ENCODE measurements at places on chromosomes 6 and 20. TPM values are rescaled to one million over a fixed set of nuclear protein-coding genes. Genes with fewer than 3 reads are reported as not detected.
A peak's percentile ranks its signal among the peaks of the same experiment; 100 is the strongest.

DNA sequence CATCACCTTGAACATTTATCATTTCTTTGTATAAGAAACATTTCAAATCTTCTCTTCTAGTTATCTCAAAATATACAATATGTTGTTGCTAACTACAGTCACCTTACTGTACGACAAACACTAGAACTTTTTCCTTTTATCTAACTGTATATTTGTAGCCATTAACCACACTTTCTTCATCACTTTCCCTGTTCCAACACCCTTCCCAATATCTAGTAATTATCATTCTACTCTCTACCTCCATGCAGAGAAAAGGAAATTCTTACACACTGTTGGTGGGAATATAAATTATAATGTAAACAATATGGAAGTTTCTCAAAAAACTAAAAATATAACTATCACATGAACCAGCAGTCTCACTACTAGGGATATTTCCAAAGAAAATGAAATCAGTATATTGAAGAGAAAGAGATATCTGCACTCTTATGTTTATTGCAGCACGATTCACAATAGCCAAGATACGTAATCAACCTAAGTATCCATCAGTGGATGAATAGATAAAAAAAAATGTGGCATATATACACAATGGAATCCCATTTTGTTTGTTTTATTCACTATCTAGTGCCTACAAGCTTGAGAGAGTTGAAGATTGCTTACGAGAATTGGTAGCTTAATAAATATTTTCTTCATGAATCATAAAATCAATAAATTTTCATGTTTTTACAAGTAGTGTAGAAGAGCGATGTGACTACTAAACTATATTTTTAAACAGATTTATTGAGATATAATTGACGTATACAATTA lies 2.4 kb downstream of the RHAG start:
- no peak for DNase-seq

DNA sequence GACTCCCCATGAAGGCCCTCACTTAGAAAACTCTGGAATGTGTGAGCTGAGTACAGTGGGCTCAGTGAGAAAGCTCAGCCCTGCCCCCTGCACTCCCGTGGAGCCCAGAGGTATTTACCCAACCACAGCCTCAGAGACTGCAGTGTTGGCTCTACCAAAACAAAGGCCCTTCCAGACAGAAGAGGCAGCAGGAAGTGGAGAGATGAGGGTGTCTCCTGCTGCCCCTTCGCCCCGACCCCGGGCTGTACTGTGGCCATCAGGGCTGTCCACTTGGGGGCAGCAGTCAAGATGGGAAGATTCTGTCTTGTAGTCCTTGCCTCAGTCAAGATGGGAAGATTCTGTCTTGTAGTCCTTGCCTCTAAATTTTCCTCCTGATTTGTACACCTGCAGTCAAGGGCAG lies 341.3 kb downstream of the TAF4 start:
- peak; percentile 49 for DNase-seq

DNA sequence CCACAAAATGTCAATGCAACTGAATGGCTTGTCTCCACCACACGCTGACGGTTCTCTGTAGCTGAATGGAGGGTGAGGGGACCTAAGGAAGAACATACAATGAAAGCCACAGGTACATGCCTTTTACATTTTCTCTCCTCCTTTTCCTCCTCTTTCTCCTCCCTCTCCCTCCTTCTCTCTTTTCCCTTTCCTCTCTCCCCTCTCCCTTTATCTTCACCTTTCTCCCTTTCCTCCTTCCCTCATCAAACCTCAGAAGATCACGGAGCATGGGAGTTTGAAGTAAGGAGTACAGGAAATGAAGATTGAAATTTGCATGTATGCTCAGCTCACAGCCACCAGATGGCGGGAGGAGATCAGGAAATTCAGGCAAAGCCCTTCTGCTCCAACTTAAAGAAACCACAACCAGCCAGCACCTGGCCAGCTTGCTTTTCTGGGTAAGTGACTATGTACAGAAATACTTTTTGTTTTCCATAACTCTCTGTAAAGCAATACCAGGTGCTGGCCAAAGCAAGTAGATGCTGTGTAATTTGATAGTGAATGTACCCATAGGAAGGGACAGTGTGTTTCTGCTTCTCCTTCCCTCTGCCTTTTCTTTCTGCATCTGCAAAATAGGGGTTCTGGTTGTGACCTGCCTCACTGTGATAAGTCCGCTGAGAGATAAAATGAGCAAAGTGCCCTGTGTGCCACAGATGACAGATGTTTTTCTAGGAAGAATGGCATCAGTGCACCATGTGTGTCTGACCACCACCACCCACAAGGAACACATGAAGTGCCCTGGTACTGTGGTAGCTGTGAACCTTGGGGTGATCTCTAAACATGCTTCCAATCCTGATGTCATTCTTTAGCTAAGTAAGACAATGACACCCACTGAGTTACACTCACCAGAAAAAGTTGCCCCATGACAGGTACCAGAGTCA lies 18.6 kb upstream of the FOXO3 start:
- no peak for DNase-seq

The MOG gene
- total RNA-seq, result not detected

- DNase-seq, result no peak
Observed at GRCh38 chr6:69933239-69933638, 66.9 kb downstream of the COL19A1 start.

DNA sequence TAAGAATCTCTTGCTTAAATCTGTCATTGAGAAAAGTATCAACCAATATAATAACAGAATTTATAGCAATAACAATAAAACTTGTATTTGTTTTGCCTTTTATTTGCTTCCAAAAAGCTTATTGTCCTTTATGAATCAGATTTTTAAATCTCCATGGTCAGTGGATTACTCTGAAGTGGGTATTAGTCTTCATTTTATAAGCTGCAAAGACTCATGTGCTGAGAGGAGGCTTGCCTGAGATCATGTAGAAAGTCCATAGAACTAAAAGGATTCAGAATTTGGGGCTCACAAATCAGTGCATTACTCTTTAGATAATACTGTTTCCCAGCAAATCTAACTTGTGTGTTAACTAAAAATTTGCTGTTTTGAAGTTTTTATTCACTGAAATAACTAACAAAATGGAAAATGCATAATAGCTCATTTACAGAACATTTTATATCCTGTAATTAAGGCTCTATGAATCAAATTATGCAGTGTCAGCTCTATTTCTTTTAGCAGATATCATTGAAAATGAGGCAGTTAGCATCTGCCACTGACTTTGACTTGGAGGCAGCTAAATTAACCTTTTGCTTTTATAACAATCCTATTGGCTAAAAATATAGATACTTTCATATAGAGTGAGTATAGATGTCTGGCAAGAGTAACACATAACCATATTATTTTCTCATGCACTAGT lies 781.1 kb upstream of the CITED2 start:
- DNase-seq, result no peak

The SLC4A11 gene
- total RNA-seq, result 4.9 TPM

The PLAGL2 gene
- total RNA-seq, result 16.4 TPM

- DNase-seq, result no peak
Observed at GRCh38 chr6:131172222-131172621, 37.0 kb downstream of the AKAP7 start.

GRCh38 chr20:49701241-49701790 lies 12.4 kb downstream of the B4GALT5 start:
- no peak for DNase-seq

The DNAH8 gene
- 0.05 TPM for total RNA-seq

The FERMT1 gene
- 2.1 TPM for total RNA-seq

GRCh38 chr6:109722564-109723254 lies 31.6 kb downstream of the FIG4 start:
- DNase-seq, result no peak

DNA sequence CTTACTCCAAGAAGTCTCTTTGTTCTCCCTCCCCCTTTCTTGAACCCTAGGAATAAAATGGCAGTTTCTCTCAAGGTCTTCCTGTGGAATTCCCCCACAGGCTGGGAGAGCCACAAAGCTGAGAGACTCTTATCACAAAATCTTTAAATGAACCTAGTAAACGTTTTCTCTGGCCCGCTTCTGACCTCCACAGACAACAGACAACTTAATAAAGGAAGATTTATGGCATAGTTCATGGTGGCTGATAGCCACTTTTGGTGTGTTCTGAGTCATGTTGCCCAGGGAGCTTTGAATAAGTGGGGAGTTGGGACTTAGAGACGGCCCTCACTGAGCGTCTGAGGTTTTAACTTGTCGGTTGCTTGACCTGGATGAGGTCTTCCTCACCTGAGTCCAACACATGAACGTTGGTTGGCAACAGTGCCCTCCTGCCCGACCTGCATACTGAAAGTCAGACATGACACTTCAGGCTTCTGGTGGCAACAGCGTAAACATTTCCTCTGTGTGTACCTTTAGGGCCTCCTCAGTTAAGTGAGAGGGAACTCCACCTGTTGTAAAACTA lies 124.1 kb downstream of the FOXO3 start:
- no peak for DNase-seq

- no peak for DNase-seq
Observed at GRCh38 chr20:61656198-61656597, 404.1 kb downstream of the CDH4 start.

The DEFB132 gene
- total RNA-seq, result not detected

DNA sequence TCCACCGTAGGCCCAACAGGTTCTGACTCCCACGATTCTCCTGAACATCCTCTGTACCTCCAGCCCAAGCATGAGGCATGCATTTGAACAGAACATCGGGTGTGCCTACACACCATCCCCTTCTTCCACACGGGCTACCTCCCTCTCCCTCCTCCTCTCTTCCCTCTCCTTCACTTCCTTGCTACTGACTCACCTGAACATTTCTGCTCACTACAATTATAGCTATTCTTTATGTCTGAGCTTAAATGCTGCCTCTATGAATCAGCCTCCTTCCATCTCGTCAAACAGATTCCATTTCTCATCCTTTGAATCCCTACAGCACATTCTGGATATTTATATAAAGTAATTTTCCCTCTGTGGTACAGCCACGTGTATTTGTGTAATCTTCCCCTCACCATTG lies 71.4 kb upstream of the MYLIP start:
- DNase-seq, result no peak

- DNase-seq, result no peak
Observed at GRCh38 chr20:23048283-23049200, 930 bp downstream of the THBD start.
